Activated CD8-positive, alpha-beta memory T cell treated with anti-CD3 and anti-CD28 coated beads, Interleukin-2, amount 50 U/mL, for 48 hours (primary cell): ENCODE measurements at places on chromosomes 7 and 10.

GRCh38 chr10:85864173-85864549 is 502.4 kb downstream of the GRID1 start:
- no peak for DNase-seq

- no peak for DNase-seq
Observed at GRCh38 chr7:77771901-77772300, 26.3 kb downstream of the TMEM60 start.

- DNase-seq, result no peak
Observed at GRCh38 chr10:131722121-131722520, 178.7 kb upstream of the PPP2R2D start.

GRCh38 chr7:159125104-159125954 is 19.3 kb downstream of the VIPR2 start:
- no peak for DNase-seq

- peak; percentile 66 for DNase-seq
Observed at GRCh38 chr7:41696323-41696916, 6.5 kb downstream of the INHBA start.

DNA sequence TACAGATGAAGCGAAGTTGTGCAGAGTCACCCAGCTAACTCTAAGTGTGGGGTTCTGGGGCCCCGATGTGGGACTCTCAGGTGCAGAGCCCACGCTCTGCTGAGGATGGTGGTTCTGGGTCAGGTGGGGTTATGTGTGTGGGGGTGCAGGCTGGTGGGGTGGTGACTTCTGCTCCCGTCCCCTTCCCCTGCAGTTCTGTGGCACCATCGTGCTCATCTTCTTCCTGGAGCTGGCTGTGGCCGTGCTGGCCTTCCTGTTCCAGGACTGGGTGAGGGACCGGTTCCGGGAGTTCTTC is 28.6 kb upstream of the SH2D4B start:
- no peak for DNase-seq

GRCh38 chr10:94583124-94583523 is 37.5 kb downstream of the HELLS start:
- no peak for DNase-seq

- no peak for DNase-seq
Observed at GRCh38 chr7:142916508-142916907, 17.0 kb downstream of the TRPV5 start.

- no peak for DNase-seq
Observed at GRCh38 chr10:128537834-128538330, 411.7 kb upstream of the MKI67 start.

- DNase-seq, result no peak
Observed at GRCh38 chr10:80908611-80909010, 370.9 kb downstream of the SH2D4B start.

GRCh38 chr7:157690833-157691585 is 354.2 kb downstream of the DNAJB6 start:
- DNase-seq, result peak; percentile 50

GRCh38 chr10:5094265-5095205 is at the start of gene AKR1C3:
Gene AKR1C3, plus strand, starts transcription at chr10:5094414. Its CDS starts 31 bp downstream, at chr10:5094445.
- no peak for DNase-seq

GRCh38 chr10:101961591-101962498 is 94.1 kb downstream of the ARMH3 start:
- no peak for DNase-seq

DNA sequence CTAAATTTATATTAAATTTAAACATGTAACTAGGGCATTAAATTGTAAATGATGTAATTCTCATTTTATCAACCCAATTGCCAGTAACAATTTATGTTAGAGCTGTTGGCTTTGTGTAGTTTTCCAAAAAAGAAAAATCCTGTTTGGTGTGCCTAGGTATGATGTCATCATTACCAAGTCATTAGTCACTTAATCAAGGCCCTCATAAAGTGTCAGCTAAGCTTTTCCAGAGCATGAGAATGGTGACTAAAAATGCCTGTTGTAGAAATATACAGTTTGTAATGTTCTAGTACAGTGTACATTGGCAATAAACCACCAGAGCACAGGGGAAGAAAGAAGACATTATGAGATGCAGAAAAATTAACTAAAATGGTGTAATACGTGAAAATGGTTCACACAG is 593.8 kb upstream of the ANKRD30A start:
- DNase-seq, result no peak

- no peak for DNase-seq
Observed at GRCh38 chr10:5829267-5829666, 16.0 kb upstream of the GDI2 start.

- DNase-seq, result no peak
Observed at GRCh38 chr10:3573498-3573897, 211.5 kb downstream of the KLF6 start.

DNA sequence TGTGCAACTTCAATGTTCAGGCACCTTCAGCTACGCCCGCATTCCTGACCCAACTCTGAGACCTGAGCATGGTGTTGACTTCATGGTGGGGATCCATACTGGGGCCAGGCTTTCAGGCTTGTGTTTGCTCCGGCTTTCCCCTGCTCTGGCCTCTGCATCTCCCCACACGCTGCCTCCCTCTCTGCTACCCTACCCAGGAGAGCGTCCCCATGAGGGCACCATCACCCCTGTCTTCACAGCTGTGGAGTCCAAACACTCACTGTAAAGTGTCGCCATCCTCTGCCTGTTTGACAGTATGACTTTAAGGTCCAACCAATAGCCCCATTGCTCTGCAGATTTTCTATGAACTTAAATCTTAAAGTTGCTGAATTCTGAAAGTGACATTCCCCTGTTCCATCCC is 199.0 kb upstream of the GRB10 start:
- no peak for DNase-seq

DNA sequence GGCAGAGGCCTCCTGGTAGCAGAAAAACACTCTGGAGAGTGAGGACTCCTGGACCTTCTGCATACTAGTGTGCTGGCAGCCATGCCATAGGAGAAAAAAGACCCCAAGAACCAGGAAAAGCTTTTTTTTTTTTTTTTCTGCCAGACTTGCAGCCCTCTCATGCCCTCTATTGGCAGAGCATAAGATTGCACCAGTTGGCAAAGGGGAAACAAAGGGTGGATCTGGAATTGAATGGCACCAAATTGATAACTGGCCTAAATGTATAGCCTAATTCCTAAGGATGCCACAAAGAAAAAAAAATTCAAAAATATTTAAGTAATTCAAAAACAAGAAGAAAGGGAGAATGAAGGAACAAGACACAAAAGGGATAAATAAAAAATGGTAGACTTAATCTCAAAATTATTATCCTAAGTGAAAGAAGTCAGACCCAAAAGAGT is 112.5 kb upstream of the GHITM start:
- no peak for DNase-seq

GRCh38 chr10:55367555-55367954 is 566.5 kb upstream of the PCDH15 start:
- no peak for DNase-seq

- DNase-seq, result no peak
Observed at GRCh38 chr10:123133541-123134342, 2.0 kb upstream of the HMX3 start.

DNA sequence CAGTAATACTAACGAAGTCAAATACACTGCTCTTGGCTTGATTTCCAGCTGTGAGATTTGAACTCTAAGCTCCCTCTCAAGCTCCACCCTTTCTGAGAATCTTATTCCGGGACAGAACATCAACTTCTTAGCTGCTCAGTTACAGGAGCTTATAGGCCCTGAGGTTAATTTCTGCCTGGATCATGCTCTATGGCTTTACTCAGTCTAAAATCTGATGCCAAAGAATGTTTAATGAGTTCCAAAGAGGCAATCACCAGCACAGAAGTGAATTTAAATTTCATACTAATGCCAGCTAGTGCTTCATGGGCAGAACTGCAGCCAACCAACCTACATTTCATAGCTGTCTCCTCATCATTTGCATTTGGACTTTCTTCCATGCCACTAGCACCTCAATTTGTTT is 707.2 kb downstream of the MAGI2 start:
- DNase-seq, result no peak

- DNase-seq, result no peak
Observed at GRCh38 chr10:119940487-119940886, 48.0 kb downstream of the SEC23IP start.

DNA sequence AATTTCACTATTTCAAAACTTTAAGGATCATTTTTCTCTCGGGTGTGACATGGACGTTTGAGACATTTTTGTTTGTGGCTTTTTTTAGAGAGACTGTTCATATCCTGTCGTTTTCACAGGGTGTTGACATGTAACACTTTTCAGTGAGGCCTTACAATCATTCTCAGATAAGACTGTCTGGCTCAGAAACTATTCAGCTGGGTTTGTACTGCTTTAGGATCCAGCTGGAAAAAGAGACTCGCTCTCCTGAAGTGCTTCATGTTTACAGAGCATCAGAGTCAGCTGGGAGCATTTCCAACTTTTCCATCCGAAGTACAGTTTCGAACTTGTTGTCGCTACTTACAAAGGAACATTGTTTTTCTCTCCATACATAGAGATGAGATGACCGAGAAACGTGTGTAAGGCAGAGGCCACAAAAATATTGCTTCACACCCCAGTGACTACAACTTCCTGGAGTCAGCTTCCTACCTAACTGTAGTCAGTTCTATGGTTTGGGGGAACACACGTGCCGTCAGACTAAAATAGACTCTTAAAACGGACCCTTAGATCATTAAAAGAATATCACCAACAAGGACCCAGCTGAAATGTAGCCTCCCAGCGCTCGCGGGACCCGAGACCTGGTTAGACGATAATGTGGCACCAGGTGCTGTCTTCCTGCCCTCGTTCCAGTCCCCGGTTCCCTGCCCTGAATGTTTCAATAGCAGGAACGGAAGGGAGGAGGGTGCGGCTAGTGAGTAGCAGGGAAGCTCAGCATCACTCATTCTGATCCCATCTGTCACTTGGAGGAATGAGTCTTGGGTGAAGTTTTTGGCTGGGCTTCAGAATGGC is 78.0 kb downstream of the MKI67 start:
- peak; percentile 68 for DNase-seq

- no peak for DNase-seq
Observed at GRCh38 chr10:45461034-45461433, 87.0 kb downstream of the ALOX5 start.

GRCh38 chr7:94414481-94414880 is 19.8 kb downstream of the COL1A2 start:
- DNase-seq, result no peak

- no peak for DNase-seq
Observed at GRCh38 chr7:45180084-45180986, 22.7 kb downstream of the RAMP3 start.

GRCh38 chr10:14151571-14151970 is 179.2 kb downstream of the FRMD4A start:
- DNase-seq, result no peak

DNA sequence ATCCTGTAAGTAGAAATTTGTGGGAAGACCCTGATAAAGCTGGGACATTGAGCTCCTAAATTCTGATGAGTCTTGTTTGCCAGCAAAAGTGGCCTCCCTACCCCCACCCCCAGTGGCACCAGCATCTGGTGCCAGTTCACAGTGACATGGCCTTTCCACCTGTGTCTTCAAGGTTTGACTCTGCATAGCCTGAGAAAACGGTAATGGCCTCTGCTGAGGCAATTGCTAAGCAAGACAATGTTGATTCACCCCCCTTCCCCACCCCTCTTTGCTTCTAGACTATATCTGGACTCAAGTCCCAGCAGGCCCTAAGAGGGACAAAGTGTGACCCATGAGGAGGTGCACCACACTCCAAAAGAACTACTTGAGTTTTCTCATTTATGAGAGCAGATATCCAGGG is 48.0 kb upstream of the PIK3CG start:
- no peak for DNase-seq

DNA sequence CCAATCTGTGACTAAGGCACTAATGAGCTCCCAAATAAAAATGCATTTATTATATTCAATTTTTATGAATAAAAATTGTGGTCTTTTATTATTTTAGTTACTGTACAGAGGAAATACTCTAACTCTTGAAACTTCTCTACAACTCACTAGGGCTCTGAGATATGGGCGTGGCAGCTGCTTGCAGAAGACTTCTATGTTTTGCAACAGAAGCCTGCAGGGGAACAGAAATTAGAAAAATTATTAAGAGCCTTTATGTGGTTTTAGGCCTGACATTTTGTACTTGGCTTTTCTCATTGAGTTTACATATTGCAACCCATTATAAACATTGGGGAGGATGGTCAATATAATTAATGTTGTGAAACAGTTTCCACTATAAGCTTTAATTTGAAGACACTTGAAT is 581.4 kb downstream of the TNS3 start:
- DNase-seq, result no peak

DNA sequence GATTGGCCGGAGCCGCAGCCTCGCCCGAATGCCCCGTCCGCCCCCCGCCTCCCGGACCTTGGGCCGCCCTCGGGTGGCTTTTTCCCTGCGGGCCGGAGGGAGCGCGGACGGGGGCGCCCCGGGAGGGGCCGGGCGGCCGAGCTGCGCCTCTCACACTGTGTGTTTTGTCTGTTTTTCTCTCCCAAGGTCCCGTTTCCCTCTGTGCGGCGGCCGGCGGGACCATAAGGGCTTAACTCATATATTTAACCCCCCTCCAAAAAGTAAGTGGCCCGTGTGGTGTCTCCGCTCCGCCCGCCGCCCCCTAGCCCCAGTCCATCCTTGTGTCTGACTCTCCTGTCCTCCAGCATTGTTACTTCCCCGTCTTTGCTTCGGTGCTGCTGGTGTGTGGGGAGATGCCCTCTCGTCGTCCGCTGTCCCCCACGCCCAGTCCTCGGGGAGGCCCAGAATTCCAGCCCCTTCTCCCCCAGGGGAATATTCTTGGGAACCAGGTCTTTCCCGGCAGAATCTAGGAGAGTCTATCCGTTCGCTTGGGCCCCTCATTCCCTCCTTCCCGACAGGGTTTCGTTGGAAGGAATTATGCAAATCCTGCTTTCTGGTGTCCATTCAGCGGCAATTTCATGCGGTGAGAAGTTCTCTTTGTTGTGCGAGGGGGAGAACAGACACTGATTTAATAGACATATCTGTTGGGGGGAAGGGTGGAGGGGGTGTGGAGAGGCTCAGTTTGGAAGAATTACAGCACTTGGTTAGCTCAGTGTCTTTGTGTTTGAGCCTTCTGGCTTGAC is 1.3 kb downstream of the LCOR start:
- no peak for DNase-seq

DNA sequence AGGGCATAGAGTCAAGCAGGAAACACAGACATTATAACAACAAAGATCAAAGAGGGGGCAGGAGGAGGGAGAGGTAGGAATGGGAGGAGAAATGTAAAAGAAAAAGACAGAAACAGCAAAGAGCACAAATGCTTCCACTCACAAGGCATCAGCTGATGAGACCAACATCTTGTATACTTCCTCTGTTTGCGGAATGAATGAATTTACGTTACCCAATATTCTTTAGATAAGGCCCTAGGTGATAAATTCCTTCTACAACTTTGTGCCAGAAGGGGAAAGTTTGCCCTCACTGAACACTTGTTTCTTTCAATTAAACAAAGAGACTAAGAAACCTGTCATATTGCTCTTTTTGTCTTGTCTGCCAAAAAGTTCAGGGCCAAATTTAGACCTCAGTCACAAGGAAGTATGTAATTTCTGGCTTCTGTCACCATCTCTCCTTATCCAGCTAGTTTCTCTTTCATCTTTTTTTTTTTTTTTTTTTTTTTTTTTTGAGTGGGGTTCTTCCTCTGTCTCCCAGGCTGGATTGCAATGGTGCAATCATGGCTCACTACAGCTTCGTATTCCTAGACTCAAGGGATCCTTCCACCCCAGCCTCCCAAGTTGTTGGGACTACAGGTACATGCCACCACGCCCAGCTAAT is 116.4 kb upstream of the NANOS1 start:
- DNase-seq, result no peak
